Stimulated activated CD8-positive, alpha-beta memory T cell treated with anti-CD3 and anti-CD28 coated beads, Interleukin-7, amount 100 ng/mL, for 4 hours (primary cell): ENCODE measurements at places on chromosomes 3 and 15.
A peak's percentile ranks its signal among the peaks of the same experiment; 100 is the strongest.

- DNase-seq, result no peak
Measured at GRCh38 chr3:171251835-171252234, 208.4 kb downstream of the TNIK start.

GRCh38 chr15:80455668-80456442 is 51.7 kb downstream of the ARNT2 start:
- peak; percentile 11 for DNase-seq

- no peak for DNase-seq
Measured at GRCh38 chr3:134832585-134832984, 37.5 kb downstream of the EPHB1 start.

DNA sequence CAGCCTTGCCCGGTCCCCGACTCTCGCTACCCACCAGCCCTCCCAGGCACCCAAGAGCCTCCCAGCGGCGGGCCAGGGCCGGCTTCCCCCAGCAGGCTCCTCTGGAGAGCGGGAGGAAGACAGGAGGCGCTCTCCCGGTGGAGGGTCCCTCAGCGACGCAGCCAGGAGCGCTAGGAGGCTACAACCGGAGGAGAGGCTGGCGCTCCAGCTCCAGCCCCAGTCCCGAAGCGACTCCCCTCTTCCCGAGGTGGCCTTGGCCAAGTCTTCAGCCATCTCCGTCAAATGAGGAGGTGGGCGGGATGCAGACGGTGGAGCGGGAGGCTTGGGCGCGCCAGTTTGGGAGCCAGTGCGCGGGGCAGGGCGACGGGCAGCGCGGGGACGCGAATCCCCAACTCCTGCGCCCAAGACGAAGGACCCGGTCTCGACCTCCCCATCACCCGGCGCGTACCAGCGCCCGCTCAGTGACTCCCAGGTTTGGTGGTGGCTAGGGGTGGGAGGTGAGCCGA is 722 bp downstream of the CHRNA3 start:
- DNase-seq, result no peak

- no peak for DNase-seq
Measured at GRCh38 chr15:60130398-60130797, 126.3 kb downstream of the FOXB1 start.

GRCh38 chr3:64355401-64355807 is 130.1 kb upstream of the PRICKLE2 start:
- DNase-seq, result no peak

DNA sequence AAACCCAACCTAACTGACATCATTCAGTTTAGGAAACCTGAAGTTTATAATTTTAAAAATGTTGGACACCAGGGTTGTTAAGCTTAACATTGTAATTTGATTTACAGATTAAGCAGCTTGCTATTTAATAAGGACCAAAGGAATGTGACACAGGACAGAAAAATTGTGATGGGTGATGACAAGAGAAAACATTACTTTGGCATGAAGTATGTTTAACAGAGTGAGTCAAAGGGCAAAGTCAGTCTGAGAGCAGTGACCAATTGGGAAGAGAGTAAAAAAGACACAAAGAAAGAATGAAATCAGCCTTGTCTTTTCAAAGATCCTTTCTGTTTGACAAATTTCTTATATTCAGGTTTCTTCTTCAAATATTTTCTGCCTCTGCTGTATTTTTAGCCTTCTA is 1301.6 kb downstream of the SI start:
- no peak for DNase-seq

- DNase-seq, result no peak
Measured at GRCh38 chr15:75739791-75740190, 27.1 kb upstream of the CSPG4 start.

- no peak for DNase-seq
Measured at GRCh38 chr15:100763835-100764750, 115.5 kb upstream of the ALDH1A3 start.

- DNase-seq, result peak; percentile 10
Measured at GRCh38 chr15:95259513-95259912, 1028.2 kb downstream of the MCTP2 start.

DNA sequence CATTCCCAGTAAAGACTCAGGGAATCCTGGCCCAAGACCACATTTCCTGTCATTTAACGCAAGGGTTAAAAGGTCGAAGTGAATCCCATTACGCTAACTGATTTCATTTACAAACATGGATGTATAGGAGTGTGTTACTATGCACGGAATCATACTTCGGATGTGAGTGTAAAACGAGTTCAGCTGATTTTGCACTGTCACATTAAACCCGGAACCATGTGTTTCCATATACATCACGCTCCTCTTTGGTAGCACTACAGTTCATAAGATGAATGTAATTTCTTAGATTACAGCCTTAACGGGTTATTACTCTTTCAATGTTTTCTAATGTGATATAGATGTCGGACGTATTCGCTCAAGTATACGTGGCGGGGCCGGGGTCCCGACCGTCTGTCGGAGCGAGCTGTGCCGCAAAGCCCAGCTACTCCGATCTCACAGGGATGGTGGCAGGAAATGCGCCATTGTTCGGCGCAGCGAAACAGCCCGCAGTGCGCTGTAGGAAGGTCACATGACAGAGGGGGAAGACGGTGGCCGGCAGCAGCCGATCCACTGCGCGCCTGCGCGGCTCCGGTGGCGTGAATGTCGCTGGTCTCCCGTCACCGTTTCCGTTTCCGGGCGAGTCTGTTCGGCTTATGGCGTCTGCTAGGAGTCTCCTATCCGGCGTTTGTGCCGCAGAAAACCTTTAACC is 97.3 kb downstream of the NPAP1 start:
- peak; percentile 40 for DNase-seq

DNA sequence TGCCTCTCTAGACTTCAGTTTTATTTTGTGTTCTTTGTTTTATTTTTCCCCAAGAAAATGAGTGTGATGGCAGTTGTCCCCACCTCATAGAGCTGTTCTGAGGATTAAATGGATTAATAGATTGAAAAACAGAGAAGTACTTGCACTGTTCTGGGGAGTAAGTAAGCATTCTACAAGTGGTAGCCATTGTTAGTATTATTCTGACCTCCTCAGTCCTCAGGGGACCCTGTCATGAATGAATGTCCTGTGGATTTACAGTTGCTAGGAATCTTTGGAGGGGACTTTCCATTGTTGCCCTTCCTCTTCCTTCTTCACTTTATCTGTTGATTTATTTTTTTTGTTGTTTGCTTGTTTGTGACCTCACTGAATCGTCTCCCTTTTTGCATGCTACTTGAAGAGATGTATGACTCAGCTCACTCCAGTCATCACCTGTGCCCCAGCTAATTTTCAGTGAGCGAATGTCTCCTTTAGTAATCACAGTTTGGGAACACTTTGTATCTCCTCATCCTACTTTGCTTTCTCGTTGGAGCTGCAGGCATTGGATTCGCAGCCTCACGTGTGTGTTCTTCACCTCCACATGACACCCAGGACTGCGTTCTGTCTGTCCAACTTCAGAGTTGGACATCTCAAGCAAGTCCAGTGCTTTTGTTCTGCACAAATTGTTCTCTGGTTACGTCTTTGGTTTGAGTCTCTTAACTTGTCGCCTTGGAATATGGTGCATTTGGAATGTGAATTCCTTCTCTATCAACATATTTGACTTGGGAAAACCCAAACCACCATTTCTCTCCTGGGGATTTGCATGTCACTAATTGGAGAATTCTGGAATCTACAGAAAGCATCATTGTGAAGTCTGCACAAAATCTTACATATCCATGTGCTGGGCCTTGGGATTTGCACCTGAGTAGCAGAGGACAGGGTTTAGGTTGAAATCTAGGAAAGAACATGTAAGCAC is 54.5 kb downstream of the LRTM1 start:
- no peak for DNase-seq

DNA sequence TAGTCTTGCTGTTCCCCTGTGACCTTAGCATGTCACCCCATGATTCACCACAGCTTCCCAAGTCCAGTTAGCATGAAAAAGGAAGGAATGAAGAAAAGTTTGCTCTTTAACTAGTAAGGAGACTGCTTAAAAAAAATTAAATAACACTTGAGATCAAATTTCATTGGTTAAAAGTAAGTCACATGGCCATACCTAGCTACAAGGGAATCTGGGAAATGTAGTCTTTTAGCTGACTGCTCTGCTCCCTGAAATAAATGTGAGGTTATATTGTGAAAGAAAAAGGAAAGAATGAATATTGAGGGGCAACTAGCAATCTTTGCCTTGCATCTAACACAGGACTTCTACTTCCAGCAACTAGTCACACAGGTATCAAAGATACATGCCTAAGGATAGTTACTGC is 84.7 kb upstream of the LRRN1 start:
- DNase-seq, result no peak

- no peak for DNase-seq
Measured at GRCh38 chr3:119359476-119360326, 65.5 kb downstream of the ARHGAP31 start.

DNA sequence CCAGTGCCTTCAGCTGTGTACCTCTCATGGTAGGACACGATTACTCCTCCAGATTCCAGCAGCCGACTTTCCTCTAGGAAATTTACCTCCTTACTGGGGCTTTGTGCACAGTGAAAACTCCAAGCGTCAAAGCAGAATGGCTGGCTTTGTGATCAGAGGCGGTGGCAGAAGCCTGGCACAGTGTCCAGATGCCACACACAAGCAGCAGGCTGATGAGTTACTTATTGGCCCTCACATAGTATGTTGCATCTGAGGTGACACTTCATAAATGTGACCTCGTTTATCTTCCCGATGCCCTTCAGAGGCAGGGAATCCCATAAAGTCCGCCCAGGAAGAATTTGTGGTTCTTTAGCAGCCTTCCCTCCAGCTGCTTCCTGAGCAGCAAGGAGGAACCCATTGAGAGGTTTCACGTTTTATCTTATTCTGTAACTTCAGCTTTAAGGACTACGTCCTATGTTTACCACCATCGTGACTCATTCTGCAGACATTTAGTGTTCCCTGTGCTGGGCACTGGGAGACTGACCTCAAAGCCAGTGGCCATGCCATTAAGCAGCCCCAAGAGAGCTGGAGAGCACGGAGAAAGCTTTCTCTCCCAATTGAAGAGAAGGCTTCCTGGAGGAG is 107.1 kb upstream of the C15orf61 start:
- no peak for DNase-seq

DNA sequence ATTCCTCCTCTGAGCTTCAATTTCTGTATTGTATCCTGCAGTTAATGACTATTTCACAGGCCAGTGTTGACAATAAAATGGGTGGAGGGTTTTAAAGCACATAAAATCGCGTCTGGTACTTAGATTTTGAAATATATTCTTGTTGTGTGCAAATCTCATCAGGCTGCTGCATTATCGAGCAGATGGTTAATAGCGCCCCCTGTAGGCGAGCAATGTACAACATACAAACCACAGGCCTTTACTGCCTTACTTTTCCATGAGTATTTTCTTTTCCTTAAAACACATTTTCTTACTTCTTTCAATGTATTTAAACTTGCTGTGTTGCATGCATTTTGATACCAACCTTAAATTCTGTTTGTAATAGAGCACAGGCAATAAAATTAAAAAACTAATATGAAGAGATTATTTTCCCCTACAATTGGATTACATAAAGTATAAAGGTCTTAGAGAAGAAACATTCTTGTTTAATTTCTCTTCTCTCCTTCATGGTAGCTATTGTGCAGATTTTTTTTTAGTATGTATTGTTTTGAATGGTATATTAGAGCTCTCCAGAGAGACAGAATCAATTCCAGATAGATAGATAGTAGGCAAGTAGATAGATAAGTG is 608.4 kb downstream of the CADM2 start:
- DNase-seq, result no peak

DNA sequence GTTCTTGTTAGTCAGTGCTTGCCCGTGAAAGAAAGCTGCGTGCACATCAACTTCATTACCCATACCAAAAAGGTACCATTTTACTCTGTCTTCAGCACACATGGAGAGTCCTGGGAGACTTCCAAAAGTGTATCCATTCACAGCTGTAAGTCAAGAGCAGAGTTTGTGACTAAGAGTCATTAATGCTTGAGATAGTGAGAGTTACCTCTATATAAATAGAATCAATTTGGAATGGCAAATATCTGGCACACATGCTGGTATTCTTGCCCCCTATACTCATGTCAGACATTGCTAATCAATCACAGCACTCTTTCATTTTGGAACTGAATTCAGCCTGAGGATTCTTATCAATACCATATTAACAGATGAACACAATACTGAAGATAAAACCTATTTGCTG is 14.2 kb downstream of the CP start:
- DNase-seq, result no peak

GRCh38 chr15:101497017-101497416 is 7.5 kb upstream of the PCSK6 start:
- DNase-seq, result no peak

- no peak for DNase-seq
Measured at GRCh38 chr3:157871838-157872460, 234.3 kb downstream of the SHOX2 start.

DNA sequence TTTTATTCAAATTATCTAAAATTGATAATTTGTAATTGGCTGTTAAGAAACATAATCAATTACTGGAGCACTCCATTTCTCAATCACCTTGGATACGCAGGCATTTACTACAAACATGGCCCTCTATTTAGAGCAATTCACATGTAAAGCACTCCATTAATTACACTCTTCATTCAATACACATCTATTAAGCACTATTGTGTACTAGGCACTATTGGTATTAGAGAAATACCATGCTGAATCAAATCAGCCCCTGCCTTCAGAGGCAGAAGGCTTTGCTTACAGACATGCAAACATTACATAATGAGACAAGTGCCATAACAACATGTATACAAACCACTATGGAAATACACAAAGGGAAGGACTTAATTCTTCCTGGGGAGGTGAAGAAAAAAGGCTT is 69.1 kb downstream of the PEAK1 start:
- no peak for DNase-seq

DNA sequence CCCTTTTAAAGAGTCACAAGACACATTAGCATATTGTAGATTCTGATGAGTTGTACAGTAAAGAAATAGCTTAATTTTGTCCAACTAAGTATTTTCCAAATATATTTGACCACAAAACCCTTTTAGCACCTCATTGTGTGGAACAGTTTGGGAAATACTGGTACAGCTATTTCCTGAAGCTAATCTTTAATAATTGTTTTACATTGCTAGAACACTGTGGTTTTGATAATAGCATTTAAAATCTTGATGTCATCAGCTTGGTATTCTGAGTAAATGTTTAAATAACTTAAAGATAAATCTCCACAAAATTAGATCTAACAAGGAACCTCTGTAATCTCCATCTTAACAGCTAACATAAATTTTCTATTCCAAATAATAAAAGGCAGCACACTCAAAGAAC is 140.0 kb upstream of the MLF1 start:
- DNase-seq, result no peak

DNA sequence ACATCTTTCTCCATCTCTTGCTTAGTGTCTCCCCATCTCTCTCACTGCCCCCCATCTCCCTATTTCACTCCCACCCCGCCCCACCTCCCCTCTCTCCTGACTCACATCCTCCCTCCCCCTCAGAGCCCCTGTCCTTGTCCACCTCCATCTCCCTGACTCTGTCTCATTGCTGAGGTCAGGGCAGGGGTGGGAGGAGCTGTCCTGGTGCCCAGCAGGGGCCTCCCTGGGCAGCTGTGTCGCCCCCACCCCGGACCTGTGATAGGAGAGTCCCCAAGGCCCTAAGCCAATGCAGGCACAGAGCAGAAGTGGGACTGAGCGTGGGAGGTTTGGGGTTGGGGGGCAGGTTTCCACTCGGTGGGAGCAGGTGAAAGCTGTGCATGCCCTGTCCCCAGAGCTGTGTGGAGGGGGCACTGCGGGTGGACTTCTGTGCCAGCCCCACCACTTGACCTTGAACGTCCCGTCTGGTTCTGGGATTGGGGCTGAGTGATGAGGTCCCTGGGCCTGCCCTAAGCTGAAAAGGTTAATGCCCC is 210.8 kb downstream of the TBC1D2B start:
- DNase-seq, result no peak
